ENCODE measurements at places on chromosomes 12 and 14. TPM values are rescaled to one million over a fixed set of nuclear protein-coding genes. Genes with fewer than 3 reads are reported as not detected.
A peak's percentile ranks its signal among the peaks of the same experiment; 100 is the strongest.

SMIM10L1 gene
- 4.9 TPM for total RNA-seq

TMPRSS12 gene
- total RNA-seq = not detected

FOXA1 gene
- not detected for total RNA-seq

DLK1 gene
- not detected for total RNA-seq

REM2 gene
- total RNA-seq = not detected

MUCL1 gene
- total RNA-seq = not detected

ASIC1 gene
- total RNA-seq = 17.9 TPM

DNA sequence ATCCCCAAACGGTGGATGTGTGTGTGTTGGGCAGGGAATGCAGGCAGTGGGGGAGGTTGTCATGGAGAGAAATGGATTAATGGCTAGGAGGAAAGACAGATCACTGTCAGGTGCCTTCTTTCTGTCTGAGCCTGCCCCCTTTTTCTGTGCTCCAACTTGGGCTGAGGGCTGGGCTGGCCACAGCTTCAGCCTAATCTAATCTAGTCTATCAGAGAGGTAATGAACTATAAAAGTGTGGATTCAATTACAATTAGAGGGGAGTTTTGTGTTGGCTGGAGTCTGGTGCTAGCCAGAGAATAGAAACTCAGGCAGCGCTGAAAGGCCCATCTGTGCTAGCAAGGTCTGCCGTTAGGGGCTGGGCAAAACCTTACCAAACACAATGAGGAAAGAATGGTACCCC is 41.2 kb downstream of the NEUROD4 start:
- no peaks in the 10 kb centered on the region for H3K36me3 ChIP-seq
- DNase-seq = no peak
- no peak overlapping the region for H3K27ac ChIP-seq
- H3K27me3 ChIP-seq = no peaks in the 10 kb centered on the region
- H3K4me1 ChIP-seq = no peaks in the 10 kb centered on the region

DNA sequence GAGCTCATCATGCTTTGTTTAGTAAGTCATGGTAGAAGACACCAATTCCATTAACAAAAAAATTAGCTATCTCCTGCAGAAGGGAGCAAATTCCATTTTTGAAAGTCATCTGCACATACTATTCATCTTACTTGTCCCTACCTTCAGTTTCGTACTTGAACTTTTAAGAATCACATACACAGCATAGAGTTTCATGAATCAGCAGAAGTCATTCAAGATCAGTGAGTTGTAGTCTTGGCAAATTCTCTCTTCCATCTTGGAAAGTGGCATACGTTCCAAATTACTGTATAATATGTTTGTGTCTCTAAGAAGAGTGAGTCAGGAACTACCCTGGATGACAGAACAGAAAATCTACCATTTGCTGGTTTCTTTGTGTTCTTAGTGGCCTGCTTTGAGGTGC is 14.1 kb downstream of the VRK1 start:
- H3K4me3 ChIP-seq = no peak overlapping the region
- H3K27ac ChIP-seq = no peak overlapping the region
- peaks cover 30% of the 10 kb centered on the region for H3K36me3 ChIP-seq
- no peaks in the 10 kb centered on the region for H3K27me3 ChIP-seq

- H3K27ac ChIP-seq = no peak overlapping the region
- DNase-seq = no peak
- no peaks in the 10 kb centered on the region for H3K36me3 ChIP-seq
- no peak overlapping the region for H3K4me3 ChIP-seq
- no peaks in the 10 kb centered on the region for H3K4me1 ChIP-seq
Observed at GRCh38 chr12:127038152-127038551, 1228.8 kb upstream of the TMEM132C start.

DNA sequence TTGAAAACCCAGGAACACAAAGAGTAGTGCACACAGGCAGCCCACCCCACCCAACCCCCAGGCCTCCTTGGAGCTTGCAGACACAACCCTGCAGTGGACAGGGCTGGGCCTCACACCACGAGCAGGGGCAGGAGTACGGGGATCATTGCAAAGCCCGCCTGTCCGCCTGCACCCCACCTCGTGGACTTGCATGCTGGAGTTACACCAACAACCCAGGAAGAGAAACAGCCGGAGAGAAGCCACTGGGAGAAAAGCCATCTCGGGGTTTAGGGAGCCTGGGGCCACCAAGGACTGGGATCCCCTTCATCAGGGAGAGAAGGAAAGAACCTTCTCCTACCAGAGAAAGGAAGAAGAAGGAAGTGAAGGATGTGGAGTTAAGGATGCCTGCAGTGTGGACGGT is 8.2 kb downstream of the KRT84 start:
- H3K4me1 ChIP-seq = no peaks in the 10 kb centered on the region
- H3K4me3 ChIP-seq = no peak overlapping the region

GRCh38 chr12:11967376-11968047 is 103.2 kb upstream of the BCL2L14 start:
- no peak for DNase-seq
- no peak overlapping the region for H3K27ac ChIP-seq
- H3K27me3 ChIP-seq = no peaks in the 10 kb centered on the region
- no peak overlapping the region for H3K4me3 ChIP-seq
- no peaks in the 10 kb centered on the region for H3K36me3 ChIP-seq

DNA sequence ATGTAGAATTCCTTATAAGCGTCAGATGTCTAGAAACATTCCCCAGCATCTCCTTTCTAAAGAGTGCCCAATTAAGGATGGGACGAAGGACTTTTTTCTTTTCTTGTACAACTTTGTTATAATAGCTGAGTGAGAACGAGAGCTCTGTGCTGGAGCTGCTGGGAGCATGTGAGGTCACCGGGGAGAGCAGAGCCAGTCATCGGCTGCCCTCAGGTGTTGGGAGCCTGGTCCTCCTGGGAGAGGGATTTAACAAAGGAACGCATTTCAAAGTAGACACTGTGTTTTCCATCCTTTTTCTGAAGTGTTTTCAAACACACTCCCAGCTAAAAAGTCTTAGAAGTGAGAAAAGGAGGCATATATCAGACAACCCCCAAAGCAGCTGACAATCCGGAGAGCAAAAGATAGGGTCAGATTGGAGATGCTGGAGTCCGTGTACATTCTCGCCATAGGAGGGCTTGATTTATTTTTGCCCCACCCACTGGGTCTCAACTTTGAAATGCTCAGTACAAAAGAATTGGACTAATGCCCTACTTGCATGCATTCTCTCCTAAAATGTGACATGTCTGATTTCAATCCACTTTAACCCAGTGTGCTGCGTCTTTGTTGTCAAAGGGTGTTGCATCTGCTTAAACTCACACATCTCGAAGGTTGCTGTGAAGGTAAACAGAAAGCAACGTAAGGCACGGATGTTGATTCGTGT is 50.8 kb upstream of the PIWIL1 start:
- H3K4me1 ChIP-seq = no peaks in the 10 kb centered on the region
- H3K27ac ChIP-seq = no peak overlapping the region
- H3K36me3 ChIP-seq = no peaks in the 10 kb centered on the region
- DNase-seq = no peak

GRCh38 chr14:70882776-70883492 is 24.3 kb upstream of the PCNX1 start:
- H3K27ac ChIP-seq = no peak overlapping the region
- DNase-seq = no peak
- H3K4me3 ChIP-seq = no peak overlapping the region
- H3K4me1 ChIP-seq = peaks cover 13% of the 10 kb centered on the region
- H3K36me3 ChIP-seq = no peaks in the 10 kb centered on the region

DNA sequence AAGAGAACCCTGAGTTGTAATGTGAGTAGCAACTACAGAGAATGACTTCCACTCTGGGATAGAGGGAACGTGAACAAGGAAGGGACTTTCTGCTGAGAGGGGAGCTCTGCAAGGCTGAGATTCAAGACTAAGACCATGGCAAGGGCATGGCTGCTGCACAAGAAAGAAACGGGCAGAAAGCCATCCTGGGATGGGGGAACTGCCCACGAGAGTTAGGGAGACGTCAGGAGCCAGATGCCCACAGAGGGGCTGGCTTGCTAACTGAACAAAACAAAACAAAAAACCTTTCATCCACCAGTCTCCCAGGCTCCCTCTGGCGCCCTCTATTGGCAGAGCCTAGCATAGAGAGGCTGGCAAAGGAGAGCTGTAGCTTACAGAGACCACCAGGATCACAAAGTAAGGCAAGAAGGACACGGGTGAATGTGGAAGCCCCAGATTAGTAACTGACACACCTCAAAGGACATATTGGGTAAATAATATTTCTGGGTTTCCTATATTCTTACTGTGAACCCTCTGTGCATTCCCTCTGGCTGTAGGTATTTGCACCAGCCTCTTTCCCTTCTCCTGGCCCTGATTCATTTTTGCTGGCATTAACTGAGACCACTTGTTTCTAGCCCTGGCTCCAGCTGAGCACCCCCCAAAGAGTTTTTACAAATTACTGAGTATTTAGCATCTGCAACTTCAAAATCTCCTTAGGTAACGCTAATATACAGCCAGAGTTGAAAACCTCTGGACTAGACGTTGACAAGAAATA is 338.3 kb downstream of the EMP1 start:
- H3K27ac ChIP-seq = no peak overlapping the region
- H3K4me3 ChIP-seq = no peak overlapping the region
- no peaks in the 10 kb centered on the region for H3K27me3 ChIP-seq
- peak; percentile 89 for DNase-seq
- peaks cover 5% of the 10 kb centered on the region for H3K4me1 ChIP-seq

GRCh38 chr14:20799456-20799891 is 3.2 kb downstream of the RNASE1 start:
- H3K4me3 ChIP-seq = no peak overlapping the region
- DNase-seq = no peak
- H3K4me1 ChIP-seq = no peaks in the 10 kb centered on the region
- 0 out of 2 replicates have a peak, but pooled peaks cover 2% of the 10 kb centered on the region for H3K27me3 ChIP-seq

DNA sequence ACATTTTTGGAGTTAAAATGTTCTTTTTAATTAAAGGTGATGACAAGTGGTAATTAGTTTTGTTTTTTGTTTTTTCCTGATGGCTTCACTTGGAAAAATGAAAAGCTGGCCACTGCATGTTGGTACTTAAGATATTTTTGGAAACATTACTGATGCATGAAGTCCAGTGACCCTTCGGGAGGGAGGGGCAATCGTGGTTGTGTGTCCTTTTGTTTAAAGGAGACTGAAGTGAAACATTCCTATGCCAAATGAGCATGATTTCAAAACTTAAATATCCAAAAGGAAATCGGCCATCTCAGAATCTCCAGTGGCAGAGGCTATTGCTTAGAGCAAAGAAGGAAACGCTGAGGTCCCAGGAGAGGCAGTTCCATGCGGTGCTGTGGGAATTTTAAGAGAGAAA is 20.1 kb downstream of the LTBP2 start:
- no peak overlapping the region for H3K27ac ChIP-seq
- peaks cover 5% of the 10 kb centered on the region for H3K4me1 ChIP-seq
- no peaks in the 10 kb centered on the region for H3K27me3 ChIP-seq
- H3K36me3 ChIP-seq = no peaks in the 10 kb centered on the region
- no peak overlapping the region for H3K4me3 ChIP-seq
- DNase-seq = no peak

GRCh38 chr14:48005986-48006385 is 330.6 kb upstream of the MDGA2 start:
- no peak for DNase-seq
- no peak overlapping the region for H3K4me3 ChIP-seq
- no peaks in the 10 kb centered on the region for H3K27me3 ChIP-seq
- no peaks in the 10 kb centered on the region for H3K4me1 ChIP-seq
- H3K27ac ChIP-seq = no peak overlapping the region

GRCh38 chr12:40552868-40553267 is 139.4 kb upstream of the CNTN1 start:
- no peaks in the 10 kb centered on the region for H3K4me1 ChIP-seq
- DNase-seq = no peak
- H3K27ac ChIP-seq = no peak overlapping the region

GRCh38 chr12:14065616-14066015 is 84.2 kb upstream of the GRIN2B start:
- no peak overlapping the region for H3K27ac ChIP-seq
- no peak overlapping the region for H3K4me3 ChIP-seq
- no peaks in the 10 kb centered on the region for H3K36me3 ChIP-seq
- peaks cover 12% of the 10 kb centered on the region for H3K4me1 ChIP-seq

DNA sequence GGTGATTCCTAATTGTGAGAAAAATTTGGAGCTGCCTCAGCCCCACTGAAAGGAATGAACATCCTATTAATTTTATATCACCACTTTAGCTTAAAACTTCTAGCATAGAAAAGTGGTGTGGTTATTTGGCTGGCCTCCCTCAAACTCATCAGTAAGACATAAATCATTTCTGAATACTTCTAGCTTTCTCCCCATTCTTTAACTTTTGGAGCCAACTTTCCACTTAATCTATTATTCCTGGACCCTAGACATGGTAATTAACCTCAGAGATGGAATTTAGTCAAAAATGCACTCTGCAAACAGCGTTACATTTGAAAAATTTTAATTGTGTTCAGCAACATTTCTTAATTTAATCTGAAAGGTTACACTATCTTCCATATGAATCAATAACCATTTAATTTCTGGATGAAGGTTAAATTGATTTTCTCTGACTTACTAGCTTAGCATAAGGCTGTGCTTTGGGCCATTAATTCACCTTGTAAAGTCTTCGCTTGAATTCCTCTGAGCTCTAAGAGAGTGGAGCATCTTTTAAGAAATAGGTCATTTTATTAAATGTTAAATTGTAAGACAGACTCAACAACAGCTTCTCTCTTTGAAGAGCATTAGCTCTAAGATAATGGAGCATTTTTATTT is 753.6 kb upstream of the STXBP6 start:
- H3K4me3 ChIP-seq = no peak overlapping the region
- H3K27me3 ChIP-seq = no peaks in the 10 kb centered on the region
- no peak overlapping the region for H3K27ac ChIP-seq
- no peaks in the 10 kb centered on the region for H3K4me1 ChIP-seq
- no peaks in the 10 kb centered on the region for H3K36me3 ChIP-seq

- H3K36me3 ChIP-seq = no peaks in the 10 kb centered on the region
- H3K4me1 ChIP-seq = no peaks in the 10 kb centered on the region
- no peak overlapping the region for H3K4me3 ChIP-seq
- no peak for DNase-seq
Observed at GRCh38 chr12:59452746-59453145, 143.1 kb upstream of the SLC16A7 start.

DNA sequence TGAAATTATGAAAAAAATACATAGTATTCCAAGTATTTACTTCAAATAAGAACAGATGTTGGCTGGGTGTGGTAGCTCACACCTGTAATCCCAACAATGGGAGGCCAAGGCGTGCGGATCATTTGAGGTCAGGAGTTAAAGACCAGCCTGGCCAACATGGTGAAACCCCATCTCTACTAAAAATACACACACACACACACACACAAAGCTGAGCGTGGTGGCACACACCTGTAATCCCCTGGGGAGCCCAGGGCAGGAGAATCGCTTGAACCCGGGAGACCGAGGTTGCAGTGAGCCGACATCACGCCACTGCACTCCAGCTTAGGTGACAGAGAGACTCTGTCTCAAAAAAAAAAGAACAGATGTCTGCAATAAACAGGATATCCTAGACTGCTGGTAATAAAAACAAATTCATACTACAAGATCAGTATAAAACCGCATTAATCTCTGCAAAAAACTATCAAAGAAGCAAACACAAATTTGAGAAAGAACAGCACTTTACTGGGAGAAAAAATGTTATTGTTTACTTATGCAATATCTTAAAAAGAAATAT is 23.8 kb downstream of the EEA1 start:
- H3K27ac ChIP-seq = no peak overlapping the region
- H3K4me3 ChIP-seq = no peak overlapping the region
- no peak for DNase-seq
- no peaks in the 10 kb centered on the region for H3K27me3 ChIP-seq
- no peaks in the 10 kb centered on the region for H3K36me3 ChIP-seq
- no peaks in the 10 kb centered on the region for H3K4me1 ChIP-seq

Measured in Karpas-422 (cell line).